Urinary bladder (tissue), 4 donors: ENCODE measurements at places on chromosomes 7 and 10. TPM values are rescaled to one million over a fixed set of nuclear protein-coding genes. Genes with fewer than 3 reads are reported as not detected.

GRCh38 chr10:11823122-11823988 is at the start of gene PROSER2:
TSS of gene PROSER2 (plus strand) at chr10:11823356. CDS start at chr10:11852078, 28,722 bp downstream.
- no peak for DNase-seq

- no peak for DNase-seq
Observed at GRCh38 chr10:132164761-132165278, 21.9 kb upstream of the DPYSL4 start.

- no peak for DNase-seq
Observed at GRCh38 chr7:90596671-90597562, 796 bp downstream of the CDK14 start.

GRCh38 chr7:100565133-100565571 is 8.5 kb downstream of the SAP25 start:
- DNase-seq: no peak

- no peak for DNase-seq
Observed at GRCh38 chr7:55144333-55145317, 125.8 kb downstream of the EGFR start.

- DNase-seq: no peak
Observed at GRCh38 chr10:114545071-114545470, 113.0 kb downstream of the ABLIM1 start.

- no peak for DNase-seq
Observed at GRCh38 chr7:583410-584121, 63.9 kb upstream of the PDGFA start.

DNA sequence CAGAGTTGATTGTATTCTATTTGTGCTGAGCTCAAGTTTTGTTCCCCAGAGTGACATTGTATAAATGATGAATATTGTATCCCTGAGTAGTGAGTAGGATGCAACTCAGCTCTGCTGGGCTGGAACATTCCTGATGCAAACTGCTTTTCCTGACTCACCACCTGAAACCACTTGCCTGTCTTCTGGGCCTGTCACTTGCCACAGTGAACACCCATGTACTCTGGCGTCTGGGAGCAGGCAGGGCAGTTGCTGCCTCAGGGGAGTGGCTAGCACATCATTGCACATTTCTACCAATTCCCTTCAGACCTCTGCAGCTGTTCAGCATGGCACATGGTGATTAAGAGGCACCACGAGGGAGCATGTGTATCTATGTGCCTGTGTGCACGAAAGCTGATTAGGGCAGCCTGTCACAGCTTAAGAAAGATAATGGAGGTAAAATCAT is 157.3 kb downstream of the SND1 start:
- DNase-seq: no peak

GRCh38 chr7:2559283-2559950 is 638 bp downstream of the IQCE start:
- no peak for DNase-seq

DNA sequence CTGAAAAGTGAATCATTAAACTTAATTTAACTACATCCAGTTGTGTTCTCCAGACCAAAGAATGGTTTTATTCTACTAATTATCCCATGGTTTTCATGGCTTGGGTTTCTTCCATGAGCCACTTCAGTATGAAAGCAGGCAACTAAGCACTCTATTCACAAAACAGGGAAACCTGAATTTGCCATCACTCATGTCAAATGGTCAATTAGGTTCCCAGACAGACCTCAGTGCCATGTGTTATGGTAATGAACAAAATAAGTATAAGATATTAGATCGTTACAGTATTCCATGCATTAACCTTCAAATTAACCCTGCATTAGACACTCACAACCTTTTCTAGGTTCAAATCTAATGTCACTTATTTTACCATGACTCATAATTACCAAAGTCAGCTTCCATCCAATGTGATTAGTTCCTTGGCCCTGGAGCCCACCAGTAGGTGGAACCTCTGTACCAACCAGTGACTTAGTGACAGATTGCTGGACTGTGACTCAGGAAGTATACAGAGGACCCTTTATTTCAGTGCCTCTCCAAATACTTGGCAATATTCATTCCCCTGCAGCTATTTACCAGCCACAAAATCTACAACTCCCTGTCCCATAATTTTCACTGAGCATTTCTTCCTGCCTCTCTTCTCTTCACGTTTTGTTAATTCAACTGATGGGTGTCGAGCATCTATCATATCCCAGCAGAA is 1270.2 kb upstream of the SORCS1 start:
- no peak for DNase-seq

GRCh38 chr10:119079599-119080520 is 757 bp downstream of the EIF3A start:
- no peak for DNase-seq

GRCh38 chr10:61839916-61840315 is 61.6 kb upstream of the ARID5B start:
- DNase-seq: no peak

GRCh38 chr10:120810298-120810697 is 40.9 kb upstream of the WDR11 start:
- DNase-seq: no peak

GRCh38 chr10:90999512-91000172 is 78.8 kb upstream of the ANKRD1 start:
- DNase-seq: no peak

CALCR gene
- 0.26 TPM for total RNA-seq

NPSR1 gene
- total RNA-seq: 0.58 TPM

KCP gene
- total RNA-seq: 1.4 TPM

GPR85 gene
- total RNA-seq: 15.3 TPM

ZDHHC6 gene
- total RNA-seq: 28.4 TPM

NXPH1 gene
- total RNA-seq: 2.0 TPM

TRAPPC14 gene
- total RNA-seq: 5.4 TPM

HKDC1 gene
- not detected for total RNA-seq

HTR5A gene
- total RNA-seq: not detected

CYP3A5 gene
- 29.9 TPM for total RNA-seq

FEZF1 gene
- total RNA-seq: not detected

GIMAP7 gene
- total RNA-seq: 16.2 TPM

OPN1SW gene
- total RNA-seq: not detected

CLDN4 gene
- total RNA-seq: 51.4 TPM
